A549 (cell line): ENCODE measurements at places on chromosomes 2 and 18. TPM values are rescaled to one million over a fixed set of nuclear protein-coding genes. Genes with fewer than 3 reads are reported as not detected.

DNA sequence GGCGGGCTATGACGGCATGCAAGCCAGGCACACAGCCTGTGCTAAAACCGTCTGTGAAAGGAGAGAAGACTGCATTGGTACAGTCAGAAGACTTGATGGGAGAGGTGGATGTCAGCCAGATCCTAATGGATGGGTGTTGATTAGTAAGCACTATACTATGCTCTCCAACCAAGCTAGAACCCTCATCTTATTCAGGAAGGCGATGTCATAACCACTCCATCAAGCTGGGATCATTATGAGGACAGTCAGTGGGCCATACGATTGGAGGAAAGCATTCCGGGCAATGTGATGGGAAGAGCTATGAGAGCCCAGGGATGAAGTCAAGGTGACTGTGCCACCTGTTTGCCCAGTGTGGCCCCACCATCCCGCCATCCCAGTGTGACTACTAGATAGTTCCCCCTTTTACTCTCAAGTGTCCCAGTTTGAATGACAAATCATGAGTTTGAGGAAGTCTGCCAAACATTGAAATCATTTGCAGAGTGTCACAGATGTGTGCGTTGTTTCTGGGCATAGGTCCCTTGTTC is 66.4 kb downstream of the MRPS9 start:
- DNase-seq: no peak

GRCh38 chr2:234910186-234910679 is 41.6 kb upstream of the SH3BP4 start:
- DNase-seq: no peak

- no peak for DNase-seq
Observed at GRCh38 chr18:79953971-79954651, 2.7 kb upstream of the SLC66A2 start.

- DNase-seq: no peak
Observed at GRCh38 chr2:221777119-221777518, 205.0 kb upstream of the EPHA4 start.

CAPN14 gene
- 0.04 to 0.09 TPM (median 0.08 TPM) in 3 replicates for polyA plus RNA-seq

DNA sequence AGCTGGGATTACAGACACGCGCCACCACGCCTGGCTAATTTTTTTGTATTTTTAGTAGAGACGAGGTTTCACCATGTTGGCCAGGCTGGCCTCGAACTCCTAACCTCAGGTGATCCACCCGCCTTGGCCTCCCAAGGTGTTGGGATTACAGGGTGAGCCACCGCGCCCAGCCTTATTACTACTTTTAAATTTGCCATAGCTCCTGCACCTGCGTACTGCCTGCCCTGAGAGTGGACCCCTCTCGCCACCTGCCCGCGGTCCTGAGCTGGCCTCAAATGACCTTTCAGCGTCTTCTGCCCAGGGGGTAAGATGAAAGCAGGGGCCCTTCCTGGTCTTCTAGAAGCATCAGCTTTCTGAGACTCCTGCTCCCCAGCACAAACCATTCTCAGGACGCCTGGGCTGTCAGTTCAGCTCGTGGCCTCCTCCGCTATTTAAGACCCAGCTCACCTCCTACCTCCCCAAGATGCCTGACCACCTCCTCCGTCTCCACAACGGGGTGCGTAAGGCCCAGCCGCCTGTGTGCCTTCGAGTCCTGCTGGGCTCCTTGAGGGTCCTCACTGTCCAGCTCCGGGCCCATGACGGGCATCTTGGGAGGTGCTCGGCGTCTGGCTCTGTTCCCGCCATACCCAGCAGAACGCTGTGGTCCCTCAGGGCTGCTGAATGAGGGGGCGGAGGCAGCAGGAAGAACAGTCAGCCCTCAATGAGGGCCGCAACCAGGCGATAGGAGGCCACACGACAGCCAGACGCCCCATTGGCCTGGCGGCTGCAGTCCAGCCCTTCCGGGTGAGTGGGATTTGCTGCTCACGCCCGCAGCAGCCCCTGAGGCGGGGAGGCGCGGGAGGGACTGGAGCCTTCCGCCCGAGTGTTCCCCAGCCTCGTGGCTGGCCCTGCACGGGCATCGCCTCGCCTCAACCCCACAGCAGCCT is 266.6 kb downstream of the TFCP2L1 start:
- no peak for DNase-seq
